ENCODE measurements at places on chromosomes 5 and 9. TPM values are rescaled to one million over a fixed set of nuclear protein-coding genes. Genes with fewer than 3 reads are reported as not detected.

SPTLC1 gene
- 75.1 TPM for total RNA-seq

S100Z gene
- 9.7 TPM for total RNA-seq

DNA sequence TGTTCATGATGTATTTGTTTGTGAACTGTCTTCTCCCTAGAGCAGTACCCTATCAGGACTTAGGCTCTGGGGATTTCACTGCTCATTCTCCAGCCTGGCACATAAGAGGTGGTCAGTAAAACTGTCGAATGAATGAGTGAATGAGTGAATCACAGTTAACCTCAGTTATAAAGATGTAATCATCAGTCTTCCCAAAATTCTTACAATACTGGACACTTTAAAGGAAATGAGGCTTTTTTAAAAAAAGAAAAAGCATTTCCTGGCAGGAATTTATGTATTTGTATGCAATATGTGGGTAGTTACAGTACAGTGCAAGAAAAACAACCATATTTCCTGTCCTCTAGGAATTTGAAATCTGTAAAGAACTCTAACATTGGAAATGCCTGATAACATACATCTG is 59.6 kb downstream of the RAI14 start:
- peak overlapping the region; percentile 32 for H3K27ac ChIP-seq
- H3K36me3 ChIP-seq = no peaks in the 10 kb centered on the region
- no peak for DNase-seq
- peaks cover 46% of the 10 kb centered on the region for H3K4me1 ChIP-seq
- no peaks in the 10 kb centered on the region for H3K27me3 ChIP-seq

EGFL7 gene
- 172 TPM for total RNA-seq

GRCh38 chr9:130451004-130451390 is 6.2 kb downstream of the ASS1 start:
- H3K27ac ChIP-seq = no peak overlapping the region
- no peaks in the 10 kb centered on the region for H3K36me3 ChIP-seq
- DNase-seq = no peak

DNA sequence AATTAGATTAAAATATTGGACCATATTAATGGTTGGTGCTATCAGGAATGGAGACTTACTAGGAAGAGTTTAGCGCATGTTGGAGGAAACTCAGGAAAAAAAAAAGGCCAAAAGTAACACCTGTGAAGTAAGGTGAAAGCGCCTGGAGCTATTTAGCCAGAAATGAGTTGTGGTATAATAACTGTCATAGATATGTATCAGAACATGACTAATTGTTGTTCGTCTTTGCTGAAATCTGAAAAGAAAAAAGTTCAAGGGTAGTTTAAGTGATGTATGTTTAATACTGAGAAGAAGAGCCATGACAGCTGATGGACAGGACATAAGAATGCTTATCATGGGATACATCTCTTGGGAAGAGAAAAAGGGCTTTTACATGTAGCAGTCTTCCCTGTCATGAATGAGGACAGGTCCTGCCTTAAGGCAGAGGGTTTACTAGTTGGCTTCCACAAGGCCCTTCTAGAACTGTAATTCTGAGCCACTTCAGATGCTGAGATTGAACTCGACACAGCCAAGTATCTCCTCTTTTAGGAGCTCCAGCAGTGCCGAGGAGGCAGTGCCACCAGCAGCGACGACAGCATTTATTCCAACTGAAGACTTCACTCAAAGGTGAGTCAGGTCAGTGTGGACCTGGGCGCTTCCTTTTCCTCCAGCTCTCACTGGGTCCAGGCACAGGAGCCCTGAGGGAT is 940 bp upstream of the CAMK4 start:
- H3K4me1 ChIP-seq = no peaks in the 10 kb centered on the region
- peak overlapping the region; percentile 32 for H3K27ac ChIP-seq
- peaks cover 48% of the 10 kb centered on the region for H3K27me3 ChIP-seq
- H3K36me3 ChIP-seq = no peaks in the 10 kb centered on the region
- no peak for DNase-seq

RFX3 gene
- total RNA-seq = 24.9 TPM

DNA sequence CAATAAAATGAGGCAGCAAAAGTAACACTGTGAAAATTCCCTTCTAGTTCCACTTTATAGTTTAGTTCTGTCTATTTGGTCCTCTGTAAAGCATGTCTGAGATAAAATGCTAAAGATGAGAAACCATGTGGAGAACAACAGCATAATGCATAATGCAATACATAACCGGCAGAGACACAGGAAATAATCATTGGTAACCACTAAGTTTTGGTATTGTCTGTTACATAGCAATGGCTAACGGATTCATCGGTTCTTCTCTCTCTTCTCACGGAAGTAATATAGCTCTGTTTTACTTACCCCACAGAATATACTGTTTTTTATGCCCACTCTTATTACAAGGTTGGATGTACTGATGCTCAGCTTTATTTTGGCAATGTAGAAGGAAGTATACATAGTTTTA is 158.9 kb downstream of the FAM174A start:
- no peak overlapping the region for H3K4me3 ChIP-seq
- no peak overlapping the region for H3K27ac ChIP-seq
- no peaks in the 10 kb centered on the region for H3K27me3 ChIP-seq
- no peaks in the 10 kb centered on the region for H3K36me3 ChIP-seq

- no peak overlapping the region for H3K4me3 ChIP-seq
- no peaks in the 10 kb centered on the region for H3K36me3 ChIP-seq
- DNase-seq = no peak
- peaks cover 11% of the 10 kb centered on the region for H3K4me1 ChIP-seq
Observed at GRCh38 chr5:153617190-153617589, 126.7 kb downstream of the GRIA1 start.

DNA sequence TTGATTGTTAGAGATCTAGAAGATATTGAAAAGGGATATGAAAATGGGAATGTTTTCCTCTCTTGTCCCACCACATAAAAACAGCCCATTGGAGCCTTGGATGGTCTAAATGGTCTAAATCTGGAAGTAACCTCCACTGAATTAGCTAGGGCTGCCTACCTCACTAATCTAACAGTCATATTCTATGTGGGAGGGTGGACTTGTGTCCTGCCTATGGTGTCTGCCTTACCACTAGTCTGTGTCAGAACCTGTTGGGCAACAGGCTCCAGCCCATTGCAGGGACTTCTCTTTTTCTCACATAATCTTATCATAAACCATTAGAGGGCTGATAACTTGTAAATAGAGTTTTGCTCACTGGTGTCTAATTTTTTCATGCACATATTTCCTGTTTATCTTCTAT is 548.8 kb upstream of the CDH18 start:
- no peaks in the 10 kb centered on the region for H3K4me1 ChIP-seq
- H3K27ac ChIP-seq = no peak overlapping the region
- H3K36me3 ChIP-seq = no peaks in the 10 kb centered on the region

DNA sequence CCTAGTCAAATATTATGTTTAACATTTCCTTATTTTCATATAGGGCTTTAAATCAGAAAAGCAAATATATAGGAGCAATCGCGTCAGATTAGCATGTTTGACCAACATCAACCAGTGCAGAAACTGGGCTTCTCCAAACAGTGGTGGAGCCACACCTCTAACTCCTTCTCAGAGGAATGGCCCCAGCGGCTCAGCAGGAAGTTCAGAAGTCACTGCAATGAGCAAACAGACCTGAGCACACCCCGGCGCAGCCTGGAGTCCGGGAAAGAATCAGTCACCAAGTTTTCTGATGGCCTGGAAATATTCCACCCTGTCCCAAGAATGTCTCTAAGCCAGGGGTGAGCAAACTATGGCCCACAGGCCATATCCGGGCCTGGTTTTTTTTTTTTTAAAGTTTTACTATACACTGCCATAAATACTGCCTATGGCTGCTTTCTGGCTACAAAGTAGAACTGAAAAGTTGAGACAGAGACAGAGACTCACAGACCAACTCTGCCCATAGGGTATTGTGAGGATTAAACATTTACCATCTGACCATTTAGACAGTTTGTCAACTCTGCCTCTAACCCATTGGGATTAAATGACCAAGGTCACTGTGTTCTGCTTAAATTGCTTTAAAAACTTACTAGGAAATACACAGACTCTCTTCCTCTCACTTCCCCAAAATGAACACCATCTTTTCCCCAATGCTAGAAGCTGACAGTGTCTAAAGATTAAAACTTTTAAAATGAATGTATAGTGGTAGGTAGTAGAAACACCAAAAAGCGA is 5.4 kb downstream of the GOLM1 start:
- no peak for DNase-seq
- H3K4me1 ChIP-seq = peaks cover 20% of the 10 kb centered on the region
- H3K4me3 ChIP-seq = no peak overlapping the region
- peak overlapping the region; percentile 57 for H3K27ac ChIP-seq

CD72 gene
- total RNA-seq = 74.4 TPM

- H3K27ac ChIP-seq = no peak overlapping the region
- no peak for DNase-seq
- no peak overlapping the region for H3K4me3 ChIP-seq
- H3K4me1 ChIP-seq = no peaks in the 10 kb centered on the region
- H3K27me3 ChIP-seq = no peaks in the 10 kb centered on the region
Observed at GRCh38 chr5:144131261-144131660, 39.2 kb downstream of the YIPF5 start.

SREK1 gene
- 102 TPM for total RNA-seq

DNA sequence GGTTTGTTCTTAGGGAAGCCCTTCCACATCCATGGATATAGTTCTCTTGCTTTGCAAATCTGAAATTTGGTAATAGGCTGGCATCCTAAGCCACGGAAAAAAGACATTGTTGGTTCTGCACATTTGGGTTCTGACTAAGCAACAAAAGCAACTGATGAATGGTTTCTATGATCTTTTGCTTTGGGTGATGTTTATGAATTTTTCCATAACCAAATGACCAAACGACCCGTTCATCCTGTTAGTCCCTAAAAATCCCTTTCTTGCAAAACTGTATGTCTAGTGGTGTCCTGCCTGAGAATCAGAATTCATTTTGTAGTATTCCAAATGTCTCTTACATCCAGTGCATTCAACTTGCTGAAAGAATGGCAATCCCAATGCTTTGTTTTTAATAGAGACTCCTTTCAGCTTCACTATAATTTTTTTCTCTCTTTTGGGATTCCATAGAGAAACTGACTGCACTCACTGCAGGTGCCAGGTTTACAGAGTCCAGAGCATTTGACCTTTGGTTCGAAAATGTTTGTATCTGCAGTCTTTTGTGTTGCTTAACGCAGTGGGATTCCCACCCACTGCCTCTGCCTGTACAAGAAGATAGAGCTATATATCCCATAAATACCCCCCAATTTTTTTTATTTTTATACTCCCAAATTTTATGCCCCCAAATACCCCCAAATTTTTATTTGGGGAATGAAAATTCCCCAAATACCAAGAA is 4.7 kb downstream of the SPTAN1 start:
- H3K27ac ChIP-seq = peak overlapping the region; percentile 12
- no peaks in the 10 kb centered on the region for H3K36me3 ChIP-seq
- no peak for DNase-seq
- no peaks in the 10 kb centered on the region for H3K27me3 ChIP-seq
- peaks cover 75% of the 10 kb centered on the region for H3K4me1 ChIP-seq
- no peak overlapping the region for H3K4me3 ChIP-seq

SH3GL2 gene
- not detected for total RNA-seq

DNA sequence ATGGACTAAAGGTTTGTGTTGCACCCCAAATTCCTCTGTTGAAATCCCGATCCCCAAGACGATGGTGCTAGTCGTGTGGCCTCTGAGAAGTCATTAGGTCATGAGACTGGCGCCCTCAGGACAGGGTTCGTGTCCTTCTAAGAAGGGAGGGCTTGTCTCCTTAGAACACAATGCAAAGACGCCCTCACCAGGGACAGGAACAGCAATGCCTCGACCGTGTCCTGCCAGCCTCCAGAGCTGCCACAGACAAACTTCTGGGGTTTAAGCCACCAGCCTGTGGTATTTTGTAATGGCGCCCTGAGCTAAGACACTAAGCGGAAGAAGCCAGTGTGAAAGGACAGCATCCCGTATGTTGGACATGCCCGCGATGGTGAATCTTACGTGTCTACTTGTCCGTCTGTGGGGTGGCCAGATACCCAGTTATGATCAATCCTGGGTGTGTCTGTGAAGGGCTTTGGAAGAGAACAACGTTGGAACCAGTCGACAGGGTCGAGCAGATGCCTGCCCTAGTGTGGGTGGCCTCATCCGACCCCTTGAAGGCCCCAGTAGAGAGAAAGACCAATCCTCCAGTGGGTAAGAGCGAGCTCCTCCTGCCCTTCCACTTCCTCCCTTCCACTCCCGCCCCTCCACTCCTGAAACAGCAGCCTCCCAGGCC is 279.2 kb upstream of the IRX2 start:
- no peaks in the 10 kb centered on the region for H3K27me3 ChIP-seq
- no peak overlapping the region for H3K4me3 ChIP-seq
- H3K4me1 ChIP-seq = no peaks in the 10 kb centered on the region
- no peak for DNase-seq
- H3K27ac ChIP-seq = no peak overlapping the region
- H3K36me3 ChIP-seq = no peaks in the 10 kb centered on the region

GNG10 gene
- 42.8 TPM for total RNA-seq

DNA sequence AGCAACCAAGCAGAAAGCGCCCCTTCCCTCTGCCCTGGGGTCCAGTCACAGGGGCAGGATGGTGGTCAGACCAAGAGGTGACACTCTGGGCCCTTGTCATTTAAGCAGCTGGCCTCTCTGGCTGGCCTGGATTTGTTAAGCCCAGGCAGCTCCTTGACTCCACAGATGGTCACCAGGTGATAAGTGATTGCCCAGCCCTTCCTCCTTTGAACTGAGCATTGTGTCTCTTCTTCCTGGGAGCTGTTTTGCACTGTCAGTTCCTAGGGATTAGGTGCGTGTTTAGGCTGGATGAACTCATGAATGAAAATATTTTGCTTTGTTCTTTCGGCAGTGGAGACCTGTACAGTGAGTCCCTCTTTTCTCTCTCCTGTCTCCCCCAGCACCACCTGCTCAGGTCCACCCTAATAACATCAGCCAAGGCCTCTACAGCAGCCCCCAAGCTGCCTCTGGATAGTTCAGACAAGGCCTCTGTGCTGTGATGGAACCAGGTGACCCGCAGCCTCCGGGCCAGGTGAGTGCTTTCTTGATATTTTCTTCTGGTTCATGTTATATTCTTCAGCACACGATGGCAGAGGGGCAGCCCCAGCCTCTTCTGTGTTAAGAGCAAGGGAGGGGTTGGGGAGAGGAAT is 139.7 kb upstream of the PITX1 start:
- H3K4me3 ChIP-seq = no peak overlapping the region
- H3K27ac ChIP-seq = no peak overlapping the region
- no peaks in the 10 kb centered on the region for H3K27me3 ChIP-seq
- no peak for DNase-seq
- H3K4me1 ChIP-seq = no peaks in the 10 kb centered on the region
- no peaks in the 10 kb centered on the region for H3K36me3 ChIP-seq

EXOSC3 gene
- 55.3 TPM for total RNA-seq

GRCh38 chr5:67694810-67695191 is 498.2 kb upstream of the CD180 start:
- H3K4me1 ChIP-seq = no peaks in the 10 kb centered on the region
- no peak overlapping the region for H3K4me3 ChIP-seq
- no peak for DNase-seq
- H3K27ac ChIP-seq = no peak overlapping the region
- H3K27me3 ChIP-seq = no peaks in the 10 kb centered on the region
- no peaks in the 10 kb centered on the region for H3K36me3 ChIP-seq

DNA sequence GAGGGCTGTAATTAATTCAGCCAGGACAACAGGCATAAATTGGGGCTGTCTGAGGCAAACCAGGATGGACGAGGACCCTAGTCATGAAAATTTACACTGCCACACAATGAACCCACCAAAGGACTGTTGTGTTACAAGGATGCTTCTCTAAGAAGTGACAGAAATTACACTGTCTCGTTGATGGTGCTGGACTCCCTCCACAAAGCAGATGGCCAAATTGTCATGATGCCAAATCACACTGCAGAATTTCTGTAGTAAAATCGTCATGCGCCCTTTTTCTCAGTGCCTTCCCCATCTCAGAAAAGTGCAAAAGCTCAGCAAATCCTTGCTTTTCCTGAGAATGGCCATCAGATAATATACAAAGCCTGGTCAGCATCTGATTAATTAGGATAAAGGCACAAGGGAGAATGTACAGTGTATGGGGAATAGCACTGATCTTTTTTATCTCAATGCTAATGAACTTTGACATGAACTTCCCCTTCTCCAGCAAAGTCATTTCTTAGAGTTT is 545.8 kb downstream of the CSNK1G3 start:
- no peaks in the 10 kb centered on the region for H3K36me3 ChIP-seq
- peak overlapping the region; percentile 57 for H3K4me3 ChIP-seq
- H3K27ac ChIP-seq = peak overlapping the region; percentile 36
- peaks cover 30% of the 10 kb centered on the region for H3K4me1 ChIP-seq
